HFFc6 (cell line): ENCODE measurements at places on chromosomes 3 and 15. TPM values are rescaled to one million over a fixed set of nuclear protein-coding genes. Genes with fewer than 3 reads are reported as not detected.

GRCh38 chr3:45659661-45660566, 29.3 kb upstream of the SACM1L start:
- DNase-seq: peak; percentile 74

GRCh38 chr3:167731393-167731792, 3.3 kb downstream of the PDCD10 start:
- DNase-seq: no peak

DNA sequence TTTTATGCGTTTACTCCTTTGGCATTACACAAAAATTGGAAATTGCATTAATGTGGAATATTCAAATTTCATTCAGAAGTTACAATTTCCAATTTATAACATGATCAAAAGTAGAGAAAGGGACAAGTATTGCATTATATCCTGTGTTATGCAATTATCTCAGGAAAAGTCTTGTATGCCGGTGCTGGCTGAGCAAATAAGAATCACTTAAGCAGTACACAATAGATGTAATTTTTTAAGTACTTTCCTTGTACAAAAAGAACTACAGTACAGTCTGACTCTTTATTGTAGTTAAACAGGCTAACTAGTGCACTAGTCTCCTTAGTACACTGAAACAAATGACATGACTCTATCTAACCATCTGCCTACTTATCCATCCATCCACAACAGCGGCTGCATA, 493.2 kb upstream of the KCNMB2 start:
- DNase-seq: no peak

DNA sequence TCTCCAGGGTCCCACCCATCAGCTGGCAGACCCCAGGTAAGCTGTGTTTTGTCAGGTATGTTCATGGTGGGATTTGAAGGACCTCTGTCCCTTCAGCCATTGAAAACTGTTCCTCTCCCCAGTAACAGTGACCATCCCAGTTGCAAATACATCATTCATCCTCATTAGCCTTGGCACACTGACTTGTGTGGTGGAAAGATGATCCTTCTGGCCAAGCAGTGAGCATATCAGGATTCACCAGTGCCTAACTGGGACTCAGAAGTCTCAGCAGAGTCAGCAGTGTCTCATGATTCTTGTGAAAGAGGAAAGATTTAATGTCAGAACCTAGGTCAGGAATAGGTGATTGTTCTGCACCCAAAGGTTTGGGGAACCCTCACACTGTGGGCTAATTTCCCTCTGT, 90.2 kb downstream of the DNAJB8 start:
- no peak for DNase-seq

GRCh38 chr15:88401251-88401995, 65.8 kb downstream of the MRPL46 start:
- DNase-seq: no peak

- no peak for DNase-seq
Measured at GRCh38 chr15:82993144-82993543, 7.1 kb downstream of the RAMAC start.

- no peak for DNase-seq
Measured at GRCh38 chr3:1907911-1908310, 190.8 kb upstream of the CNTN4 start.

DNA sequence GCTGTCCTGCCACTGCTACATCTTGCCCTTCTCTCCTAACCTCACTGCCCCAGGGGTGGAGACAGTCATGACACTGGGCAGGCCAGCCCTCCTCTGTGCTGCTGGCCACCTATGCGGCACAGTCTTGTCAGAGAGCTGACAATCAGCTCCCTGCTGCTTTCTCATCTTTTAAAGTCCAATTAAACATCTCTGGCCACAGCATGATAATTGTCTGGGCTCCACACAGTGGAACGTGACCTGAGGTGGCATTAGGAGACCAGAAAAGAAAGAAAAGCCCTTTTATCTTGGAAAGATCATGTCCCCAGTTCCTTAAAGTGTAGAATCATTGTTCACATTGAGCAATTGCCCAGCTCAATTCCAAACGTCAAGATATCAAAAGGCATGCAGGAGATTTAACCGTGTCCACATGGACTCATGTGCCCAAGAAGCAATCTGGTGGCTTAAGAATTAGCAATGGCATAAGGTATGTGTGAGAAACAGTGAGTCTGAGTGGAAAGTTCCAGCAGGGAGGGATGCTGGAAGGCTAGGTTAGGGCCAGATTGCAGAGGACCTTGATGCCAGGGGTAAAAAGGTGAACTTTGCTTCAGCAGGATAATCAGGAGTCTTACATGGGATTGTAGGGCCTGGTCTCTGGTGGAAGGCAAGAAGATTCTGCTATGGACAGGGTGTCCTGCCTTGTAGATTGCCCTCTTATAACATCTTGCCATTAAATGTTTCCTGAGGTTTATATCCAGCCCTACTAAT, 15.3 kb upstream of the CACNA1D start:
- DNase-seq: no peak

- DNase-seq: peak; percentile 78
Measured at GRCh38 chr3:17605032-17605431, 137.4 kb downstream of the TBC1D5 start.

Gene KLHL40
- total RNA-seq: not detected in 3 replicates

DNA sequence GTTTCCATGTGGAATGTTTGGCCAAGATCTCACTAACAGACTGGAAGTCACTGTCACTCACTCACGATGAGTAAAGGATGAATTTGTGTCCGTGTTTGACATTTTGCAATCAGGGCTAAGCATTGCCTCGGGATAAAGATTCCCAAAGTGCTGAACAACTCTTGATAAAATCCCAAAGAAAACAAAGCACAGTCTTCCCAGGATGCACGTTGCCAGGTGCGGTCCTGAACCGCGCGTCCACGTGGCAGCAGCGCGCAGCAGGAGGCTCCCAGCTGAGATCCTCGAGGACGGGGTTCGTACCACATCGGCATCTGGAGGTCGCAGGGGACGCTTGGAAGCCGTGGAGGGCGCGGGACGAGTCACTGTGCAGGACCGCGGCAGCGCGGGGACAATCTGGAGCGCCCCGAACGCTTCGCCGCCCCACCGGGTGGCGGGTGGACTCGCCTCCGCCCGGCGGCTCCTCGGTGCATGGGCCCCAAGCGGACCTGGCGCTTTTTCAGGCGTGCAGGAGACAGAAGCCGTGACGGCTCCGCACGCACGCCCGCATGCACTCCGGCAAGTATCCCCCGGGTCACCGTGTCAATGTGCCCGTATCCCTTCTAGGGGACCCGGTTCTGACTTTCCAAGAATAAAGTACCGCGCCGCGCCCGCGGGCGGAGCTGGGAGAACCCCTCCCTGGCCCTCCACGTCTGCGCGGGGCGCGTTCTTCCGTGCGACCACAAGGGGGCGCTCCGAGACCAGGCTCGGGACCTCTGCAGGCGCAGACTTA, 17.7 kb downstream of the CPN2 start:
- peak; percentile 85 for DNase-seq

Gene MYZAP
- not detected in 3 replicates for total RNA-seq

Gene UTS2B
- 0.68 and 0.74 TPM in 2 replicates for total RNA-seq

Gene SAMMSON
- total RNA-seq: not detected in 3 replicates

DNA sequence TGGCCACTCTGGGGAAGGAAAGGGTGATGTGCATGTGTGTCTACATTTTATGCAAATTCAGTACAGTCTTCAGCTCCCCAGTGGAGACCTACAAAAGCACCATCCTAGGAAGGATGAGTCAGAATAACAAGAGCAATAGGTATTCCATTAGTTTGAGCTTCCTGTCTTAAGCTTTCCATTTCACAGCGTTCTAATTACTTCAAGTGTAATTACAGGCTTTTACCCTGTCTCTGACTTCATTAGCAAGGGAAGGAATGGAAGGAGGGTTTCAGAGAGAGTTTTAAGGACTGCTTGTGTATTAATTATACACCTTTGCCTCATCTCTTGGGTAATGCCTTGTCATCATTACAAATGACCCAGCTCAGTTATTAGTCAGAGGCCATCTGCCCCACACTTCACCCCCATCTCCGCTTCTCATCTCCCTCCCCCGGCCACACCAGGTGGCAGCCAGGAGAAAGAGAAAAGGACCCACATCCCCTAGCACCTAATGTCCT, 202.8 kb upstream of the MRPL3 start:
- peak; percentile 32 for DNase-seq

Gene COL8A1
- 28.5 to 83.3 TPM (median 50.0 TPM) in 3 replicates for total RNA-seq

DNA sequence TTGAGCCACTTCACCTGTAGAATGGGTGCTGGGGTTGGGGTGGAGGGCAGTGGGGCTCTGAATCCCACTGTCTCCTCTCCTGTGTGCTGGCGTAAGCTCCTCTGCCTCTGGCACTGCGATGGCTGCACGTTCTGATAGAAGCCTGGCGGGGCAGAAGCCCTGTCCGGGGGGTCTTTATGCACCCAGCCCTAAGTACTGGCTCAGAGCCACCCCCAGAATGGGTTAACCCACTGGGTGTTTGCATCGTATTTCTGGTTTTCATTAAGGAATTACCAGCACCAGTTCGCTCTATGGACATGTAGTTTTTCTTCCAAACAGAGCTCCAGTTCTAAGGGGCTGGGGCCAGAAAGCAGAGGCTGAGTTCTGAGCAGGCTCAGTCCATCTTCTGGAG, 37.7 kb upstream of the CDCP1 start:
- no peak for DNase-seq

- no peak for DNase-seq
Measured at GRCh38 chr3:46095307-46095706, 68.0 kb upstream of the XCR1 start.

DNA sequence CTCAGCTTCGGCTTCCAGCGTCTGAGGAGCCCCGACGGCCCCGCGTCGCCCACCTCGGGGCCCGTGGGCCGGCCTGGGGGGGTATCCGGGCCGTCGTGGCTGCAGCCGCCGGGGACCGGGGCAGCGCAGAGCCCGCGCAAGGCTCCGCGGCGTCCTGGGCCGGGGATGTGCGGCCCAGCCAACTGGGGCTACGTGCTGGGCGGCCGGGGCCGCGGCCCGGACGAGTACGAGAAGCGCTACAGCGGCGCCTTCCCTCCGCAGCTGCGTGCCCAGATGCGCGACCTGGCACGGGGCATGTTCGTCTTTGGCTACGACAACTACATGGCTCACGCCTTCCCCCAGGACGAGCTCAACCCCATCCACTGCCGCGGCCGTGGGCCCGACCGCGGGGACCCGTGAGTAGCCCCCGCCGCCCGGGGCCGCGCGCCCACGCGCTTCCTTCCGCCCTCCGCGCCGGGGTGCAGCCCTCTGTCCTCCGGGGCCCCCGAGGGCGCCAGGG, 462 bp downstream of the EDEM1 start:
- DNase-seq: peak; percentile 9

- no peak for DNase-seq
Measured at GRCh38 chr3:194097141-194097882, 38.6 kb upstream of the HES1 start.

GRCh38 chr3:188007897-188008296, 146.1 kb upstream of the LPP start:
- no peak for DNase-seq

Gene RPL14
- total RNA-seq: 1,726 to 1,926 TPM (median 1,891 TPM) in 3 replicates

DNA sequence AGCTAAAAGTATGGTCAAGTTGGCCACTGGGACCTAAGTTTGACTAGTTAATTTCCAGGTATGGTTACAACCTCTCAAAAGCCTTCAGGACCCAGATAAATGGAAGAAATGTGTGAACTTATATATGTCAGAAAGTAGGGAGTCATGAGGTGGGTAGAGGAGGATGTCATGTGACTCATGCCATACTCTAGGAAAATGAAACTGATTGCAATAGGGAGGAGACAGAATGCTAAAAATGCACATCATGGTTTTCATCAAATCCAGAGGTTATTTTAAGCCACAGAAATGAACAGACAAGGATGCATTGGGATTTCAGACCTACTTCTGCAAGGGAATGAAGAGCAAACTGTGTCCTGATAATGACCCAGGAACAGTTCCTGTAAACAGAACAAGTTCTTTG, 310.0 kb downstream of the EDEM1 start:
- DNase-seq: no peak

DNA sequence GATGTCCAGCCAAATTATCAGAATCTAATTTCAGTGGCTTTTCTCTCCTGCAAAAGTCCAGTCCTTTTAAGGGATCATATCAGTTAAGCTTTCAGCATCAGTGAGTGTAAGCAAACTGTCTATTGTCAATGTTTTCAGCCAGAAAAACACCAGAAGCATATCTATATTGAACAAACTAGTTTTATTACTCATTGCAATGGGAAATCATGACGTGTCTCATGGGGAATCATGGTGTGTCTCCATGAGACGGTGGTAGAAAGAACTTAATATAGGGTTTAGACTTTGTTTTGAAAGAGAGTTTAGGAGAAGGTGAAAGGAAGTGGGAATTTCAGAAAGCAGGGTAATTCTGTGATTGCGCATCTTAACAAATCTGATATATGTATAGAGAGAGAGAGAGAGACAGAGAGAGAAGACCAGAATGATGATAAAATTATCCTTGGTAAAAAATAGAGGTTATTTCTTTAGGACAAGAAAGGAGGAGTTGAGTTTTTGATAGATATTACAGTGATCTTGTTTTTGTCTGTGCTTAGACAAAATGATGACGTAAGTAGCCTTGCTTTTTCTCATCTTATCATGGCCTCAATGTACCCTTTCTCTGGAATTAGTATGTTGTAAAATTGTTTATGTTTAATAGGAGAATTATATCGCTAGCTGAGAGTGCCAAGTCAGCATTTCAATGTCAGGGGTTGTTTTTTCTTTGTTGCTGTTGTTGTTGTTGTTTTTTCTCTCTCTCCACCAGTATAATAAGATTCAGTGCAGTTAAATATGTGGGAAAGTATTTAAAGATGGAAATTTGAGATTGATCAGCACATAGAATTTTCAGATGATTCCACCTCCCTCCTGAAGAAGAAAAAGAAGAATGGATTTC, 129.9 kb upstream of the OSTN start:
- DNase-seq: no peak

GRCh38 chr3:17687566-17687965, 54.9 kb downstream of the TBC1D5 start:
- DNase-seq: no peak

Gene TGM4
- total RNA-seq: not detected in 3 replicates

- no peak for DNase-seq
Measured at GRCh38 chr15:28167042-28167441, 67.9 kb upstream of the OCA2 start.

Gene CLSTN2
- not detected in 3 replicates for total RNA-seq

Gene LIPC
- not detected in 3 replicates for total RNA-seq

- DNase-seq: no peak
Measured at GRCh38 chr3:129672412-129672811, 65.9 kb upstream of the PLXND1 start.

- DNase-seq: no peak
Measured at GRCh38 chr3:150867434-150867833, 37.8 kb downstream of the MINDY4B start.

Gene PEX11A
- 2.2 to 4.0 TPM (median 3.5 TPM) in 3 replicates for total RNA-seq

Gene MOBP
- total RNA-seq: not detected in 3 replicates

DNA sequence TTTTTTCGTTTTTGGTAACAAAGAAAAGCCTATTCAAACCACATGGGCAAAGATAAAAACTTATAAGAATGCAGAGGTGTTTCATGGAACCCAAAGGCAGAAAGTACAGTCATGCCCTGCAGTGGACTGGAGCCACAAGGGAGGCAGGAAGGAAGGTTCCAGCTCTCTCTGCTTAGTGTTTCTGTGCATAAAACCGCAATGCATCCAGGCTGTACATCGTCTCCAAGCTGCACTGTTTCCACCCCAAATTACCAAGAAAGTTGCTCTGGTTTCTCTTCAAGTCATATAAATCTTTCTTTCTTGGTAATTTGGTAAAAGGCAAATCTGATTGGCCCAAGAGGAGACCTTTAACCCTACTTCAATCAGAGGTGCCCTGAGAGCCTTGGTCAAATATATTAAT, 15.8 kb downstream of the TRAT1 start:
- no peak for DNase-seq
